Neural progenitor cell (in vitro differentiated cells): ENCODE measurements at places on chromosomes 2 and 18. TPM values are rescaled to one million over a fixed set of nuclear protein-coding genes. Genes with fewer than 3 reads are reported as not detected.

Gene SLC9A4
- total RNA-seq = not detected in 2 replicates

Gene SSB
- 198 and 296 TPM in 2 replicates for total RNA-seq

Gene DAW1
- not detected in 2 replicates for total RNA-seq

Gene CCDC141
- total RNA-seq = 0.46 and 1.8 TPM in 2 replicates

Gene FER1L5
- total RNA-seq = 1.2 and 1.7 TPM in 2 replicates

Gene KIF5C
- total RNA-seq = 53.0 and 63.1 TPM in 2 replicates

Gene SH3BP4
- total RNA-seq = 50.4 and 53.4 TPM in 2 replicates

Gene NT5DC4
- total RNA-seq = not detected in 2 replicates

Gene NTSR2
- total RNA-seq = not detected in 2 replicates

Gene ADRA2B
- 3.0 and 10.5 TPM in 2 replicates for total RNA-seq

Gene KCTD18
- total RNA-seq = 9.5 and 15.0 TPM in 2 replicates

DNA sequence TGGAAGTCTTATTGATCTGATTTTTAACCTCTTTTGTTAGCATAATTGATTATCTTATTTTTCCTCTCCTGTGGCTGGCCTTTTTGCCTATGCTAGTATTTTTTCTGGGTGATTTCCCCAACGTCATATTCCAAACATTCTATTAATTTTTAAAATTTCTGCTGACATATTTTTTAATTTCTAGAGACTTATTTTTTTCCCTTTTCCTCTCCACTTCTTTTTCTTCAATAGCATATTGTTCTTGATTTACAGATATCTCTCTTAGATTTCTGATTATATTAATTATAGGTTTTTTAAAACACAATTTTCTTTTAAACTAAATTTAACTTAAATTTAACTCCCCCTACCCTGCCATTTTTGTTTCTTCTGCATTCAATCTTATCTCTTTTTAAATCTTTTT lies 47.2 kb upstream of the NR4A2 start:
- H3K4me1 ChIP-seq = peaks cover 7% of the 10 kb centered on the region
- H3K4me3 ChIP-seq = no peak overlapping the region
- H3K27me3 ChIP-seq = no peaks in the 10 kb centered on the region
- peaks cover 4% of the 10 kb centered on the region for H3K36me3 ChIP-seq

DNA sequence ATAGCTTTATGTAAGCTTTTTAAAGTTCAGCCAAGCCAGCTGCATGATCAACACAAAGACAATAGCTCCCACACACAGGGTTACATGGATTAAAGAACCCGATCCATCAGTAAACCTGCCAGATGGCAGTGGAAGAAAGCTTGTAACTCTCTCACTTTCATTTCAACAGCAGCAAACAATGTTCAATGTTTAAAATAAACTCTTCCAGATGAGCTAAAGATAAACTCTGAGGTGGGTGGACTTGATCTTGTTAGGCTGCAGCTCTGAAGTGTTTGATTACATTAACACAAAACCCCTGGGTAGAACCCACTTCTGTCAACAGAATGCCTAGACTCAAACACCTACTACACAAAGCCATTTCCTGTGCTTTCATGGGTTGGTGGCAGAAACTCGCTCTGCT lies 13.9 kb downstream of the RDH14 start:
- no peaks in the 10 kb centered on the region for H3K36me3 ChIP-seq
- H3K4me3 ChIP-seq = no peak overlapping the region
- H3K27me3 ChIP-seq = no peaks in the 10 kb centered on the region
- peaks cover 5% of the 10 kb centered on the region for H3K4me1 ChIP-seq

DNA sequence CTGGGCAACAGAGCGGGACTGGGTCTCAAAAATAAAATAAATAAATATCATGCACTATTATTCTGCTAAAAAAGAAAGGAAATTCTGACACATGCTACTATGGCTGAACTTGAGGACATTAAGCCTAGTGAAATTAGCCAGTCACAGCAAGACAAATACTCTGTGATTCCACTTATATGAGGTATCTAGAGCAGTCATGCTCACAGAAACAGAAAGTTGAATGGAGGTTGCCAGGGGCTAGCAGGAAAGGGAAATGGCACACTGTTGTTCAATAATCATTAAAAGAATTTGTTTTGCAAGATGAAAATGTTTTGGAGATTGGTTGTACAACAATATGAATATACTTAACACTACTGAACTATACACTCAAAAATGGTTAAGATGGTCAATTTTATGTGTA lies 60.8 kb downstream of the NCKAP1 start:
- peaks cover 41% of the 10 kb centered on the region for H3K36me3 ChIP-seq
- no peak overlapping the region for H3K4me3 ChIP-seq
- no peak for DNase-seq
- H3K27ac ChIP-seq = no peak overlapping the region
- H3K4me1 ChIP-seq = peaks cover 7% of the 10 kb centered on the region

DNA sequence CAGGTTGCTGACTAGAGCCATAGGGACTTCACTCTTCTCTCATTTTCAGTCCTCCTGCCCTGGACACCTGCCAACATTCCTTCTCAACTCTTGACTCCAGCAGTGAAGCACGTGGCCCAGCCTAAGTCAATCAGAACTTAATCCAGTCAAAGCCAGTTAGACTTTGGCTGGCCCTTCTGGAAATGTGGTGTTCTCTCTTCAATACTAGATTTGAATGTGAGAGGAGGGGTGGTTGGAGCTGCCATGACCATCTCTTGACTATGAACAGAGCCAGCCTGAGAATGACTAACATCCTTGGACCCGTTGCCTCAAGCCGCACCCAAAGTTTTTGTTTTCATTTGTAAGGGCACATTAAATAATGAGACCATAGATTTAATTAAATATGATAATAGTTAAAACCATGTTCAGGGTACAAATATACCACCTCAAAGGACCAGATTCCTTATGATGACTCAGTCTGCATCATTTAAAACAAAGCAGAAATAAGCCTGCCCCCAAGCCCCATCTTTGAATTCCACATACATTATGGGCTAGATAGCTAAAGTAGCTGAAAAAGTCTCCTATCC lies 49.7 kb upstream of the RASGRP3 start:
- no peaks in the 10 kb centered on the region for H3K4me1 ChIP-seq
- no peaks in the 10 kb centered on the region for H3K27me3 ChIP-seq
- no peaks in the 10 kb centered on the region for H3K36me3 ChIP-seq

GRCh38 chr18:49632588-49632987 lies 70.7 kb downstream of the LIPG start:
- H3K27me3 ChIP-seq = no peaks in the 10 kb centered on the region
- no peaks in the 10 kb centered on the region for H3K4me1 ChIP-seq
- H3K36me3 ChIP-seq = no peaks in the 10 kb centered on the region
- H3K27ac ChIP-seq = no peak overlapping the region
- H3K4me3 ChIP-seq = no peak overlapping the region

DNA sequence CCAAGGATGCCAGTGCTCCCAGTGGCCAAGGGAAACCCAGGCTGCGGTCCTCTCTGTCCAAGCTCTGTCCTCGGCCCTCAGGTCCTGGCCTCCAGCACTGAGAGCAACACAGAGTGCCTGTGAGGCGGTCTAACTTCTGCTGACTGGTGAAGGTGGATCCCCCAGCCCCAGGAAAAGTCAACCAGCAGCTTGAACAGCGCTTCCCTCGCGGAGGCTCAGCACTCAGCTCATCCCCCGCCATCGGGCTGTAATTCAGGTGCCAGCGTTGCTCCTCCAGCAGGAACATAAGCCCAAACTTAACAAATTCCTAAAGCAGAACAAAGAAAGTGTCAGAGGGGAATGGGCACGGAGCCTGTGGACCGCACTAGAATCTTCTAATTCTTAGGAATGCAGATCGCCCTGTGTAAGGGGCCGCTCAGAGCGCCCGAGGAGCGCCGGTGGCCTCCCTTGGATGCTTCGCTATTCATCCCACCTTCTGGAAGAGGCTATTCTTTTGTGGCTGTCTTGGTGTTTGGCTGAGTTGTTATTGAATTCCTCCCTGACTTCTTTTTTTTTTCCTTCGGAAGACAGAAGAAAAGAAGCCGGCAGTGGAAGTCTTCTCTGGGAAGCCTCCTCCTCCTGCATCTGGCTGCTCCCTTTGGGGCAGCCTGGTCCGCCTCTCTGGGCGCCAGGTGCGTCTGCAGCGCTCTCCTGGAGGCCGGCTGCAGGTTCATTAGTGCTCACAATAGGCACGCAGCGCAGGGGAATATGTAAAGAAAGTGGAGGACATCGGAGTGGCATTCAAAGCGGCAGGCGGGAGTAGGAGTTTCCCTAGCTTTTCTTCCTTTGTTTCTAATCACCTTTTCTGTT lies 905.6 kb downstream of the TSN start:
- peak; percentile 83 for DNase-seq
- no peaks in the 10 kb centered on the region for H3K27me3 ChIP-seq
- H3K4me3 ChIP-seq = peak overlapping the region; percentile 43
- H3K36me3 ChIP-seq = no peaks in the 10 kb centered on the region
- H3K27ac ChIP-seq = peak overlapping the region; percentile 67

GRCh38 chr2:26913999-26914658 lies 56.3 kb upstream of the MAPRE3 start:
- peak overlapping the region; percentile 95 for H3K27ac ChIP-seq
- peaks cover 47% of the 10 kb centered on the region for H3K4me1 ChIP-seq
- peak; percentile 88 for DNase-seq
- H3K36me3 ChIP-seq = peaks cover 18% of the 10 kb centered on the region
- H3K4me3 ChIP-seq = peak overlapping the region; percentile 27

DNA sequence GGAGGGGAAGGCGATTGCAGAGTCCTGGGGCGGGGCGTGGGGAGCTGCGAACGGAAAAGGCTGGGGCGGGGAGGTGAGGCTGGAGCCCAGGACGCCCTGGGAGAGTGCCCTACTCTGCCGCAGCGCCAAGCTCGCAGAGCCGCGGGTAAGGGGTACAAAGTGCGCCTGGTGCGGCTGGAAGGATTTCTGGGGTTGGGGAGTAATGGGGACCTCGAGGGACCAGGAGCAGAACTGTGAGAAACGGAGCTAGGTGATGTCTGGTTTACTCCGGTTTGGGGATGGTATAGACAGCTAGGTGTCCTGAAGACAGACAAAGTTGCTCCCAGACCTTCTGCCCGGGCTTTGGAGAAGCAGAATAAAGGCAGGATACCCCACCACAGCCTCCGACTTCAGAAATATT lies 718 bp upstream of the NXPH2 start:
- H3K4me3 ChIP-seq = peak overlapping the region; percentile 54
- no peak for DNase-seq
- no peak overlapping the region for H3K27ac ChIP-seq
- peaks cover 28% of the 10 kb centered on the region for H3K4me1 ChIP-seq

DNA sequence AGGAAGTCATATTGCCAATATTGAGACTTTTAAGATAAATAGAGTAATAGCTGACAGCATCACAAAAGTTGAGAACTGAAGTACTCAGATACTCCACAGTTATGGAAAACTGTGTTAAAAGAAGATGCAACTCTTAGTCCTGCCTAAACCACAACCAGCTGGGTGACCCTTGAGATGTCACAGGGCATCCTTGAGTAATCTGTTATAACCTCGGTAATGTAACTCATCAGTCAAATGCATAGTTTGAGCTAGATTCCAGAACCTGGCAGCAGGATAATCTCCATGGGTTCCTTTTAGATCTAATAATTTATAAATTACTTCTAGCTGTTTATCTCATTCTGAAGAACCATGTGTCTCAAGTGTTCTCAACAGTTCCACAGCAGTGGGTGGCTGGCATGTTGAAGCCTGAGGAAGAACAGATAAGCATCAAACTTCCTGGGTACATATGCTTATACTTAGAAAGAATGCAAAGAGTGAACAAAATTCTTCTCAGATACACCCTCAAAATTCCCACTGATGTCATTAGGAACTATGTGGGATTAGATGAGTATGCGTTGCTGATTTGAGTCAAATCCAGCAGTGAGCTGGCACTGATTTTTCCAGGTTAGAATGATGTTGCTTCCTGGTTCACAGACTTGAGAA lies 304.1 kb upstream of the ERBB4 start:
- DNase-seq = no peak
- no peak overlapping the region for H3K4me3 ChIP-seq
- H3K27ac ChIP-seq = no peak overlapping the region
- no peaks in the 10 kb centered on the region for H3K4me1 ChIP-seq

DNA sequence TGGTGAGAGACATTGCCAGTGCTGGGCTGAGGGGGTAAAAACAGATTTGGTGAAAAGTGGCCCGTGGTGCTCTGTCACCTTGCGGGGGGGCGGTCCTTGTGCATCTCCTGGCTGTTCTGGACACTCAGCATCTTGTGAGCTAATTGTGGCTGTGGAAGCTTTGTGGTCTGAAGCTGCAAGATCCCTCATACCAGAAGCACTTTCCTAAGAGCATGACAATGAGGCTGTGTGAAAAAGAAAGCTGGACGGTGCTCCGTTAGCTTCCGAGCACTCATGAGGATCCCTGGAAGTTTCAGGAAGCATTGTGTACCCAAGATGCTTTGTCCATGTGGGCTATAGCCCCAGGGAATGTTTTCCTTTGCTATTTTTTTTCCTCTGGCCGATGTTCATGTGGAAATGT lies 74.5 kb downstream of the CABLES1 start:
- no peaks in the 10 kb centered on the region for H3K36me3 ChIP-seq
- no peak for DNase-seq
- no peak overlapping the region for H3K4me3 ChIP-seq
- no peaks in the 10 kb centered on the region for H3K27me3 ChIP-seq

DNA sequence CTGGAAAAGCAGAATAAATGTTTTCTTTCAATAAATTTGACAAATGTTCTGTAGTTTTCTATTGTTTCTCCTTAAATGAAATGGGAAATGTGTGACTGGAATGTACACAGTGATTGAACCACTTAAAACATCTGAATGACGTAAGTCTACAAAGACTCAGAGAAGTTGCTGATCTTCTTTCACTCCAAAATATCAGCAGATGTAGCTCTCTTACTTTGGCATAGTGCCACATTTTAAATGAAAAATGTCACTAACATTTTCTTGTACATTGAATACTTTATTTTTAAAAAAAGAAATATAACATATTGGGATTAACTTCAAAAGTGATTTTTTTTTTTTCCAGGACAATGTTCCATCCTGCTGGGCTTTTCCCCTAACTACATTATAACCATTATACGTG lies 565.6 kb downstream of the TMEM182 start:
- H3K4me3 ChIP-seq = no peak overlapping the region
- no peaks in the 10 kb centered on the region for H3K27me3 ChIP-seq
- H3K36me3 ChIP-seq = no peaks in the 10 kb centered on the region
